ENCODE measurements at places on chromosomes 16 and 17.

GRCh38 chr17:80856863-80857755 is 134.5 kb upstream of the CHMP6 start:
- no peak for DNase-seq

DNA sequence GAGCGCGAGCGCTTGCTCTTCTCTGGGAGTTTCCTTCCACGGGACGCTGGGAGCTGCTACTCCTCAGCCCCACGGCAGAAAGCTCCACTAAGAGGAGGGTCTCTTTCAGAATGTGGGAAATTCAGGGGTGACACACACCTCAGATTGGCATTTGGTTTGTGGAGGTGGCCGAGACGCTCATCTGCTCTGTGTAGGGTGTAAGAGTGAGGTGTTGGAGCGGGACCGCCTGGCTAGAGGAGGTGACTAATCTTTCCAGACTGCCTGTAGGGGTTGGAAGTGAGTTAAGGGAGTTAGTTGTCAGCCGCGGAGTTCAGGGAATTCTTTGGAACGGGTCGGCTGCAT is 735 bp downstream of the PSMD11 start:
- DNase-seq: no peak

- DNase-seq: no peak
Measured at GRCh38 chr16:27441276-27441675, 39.3 kb downstream of the IL21R start.

GRCh38 chr17:40726919-40727318 is 23.4 kb upstream of the KRT24 start:
- no peak for DNase-seq

- DNase-seq: no peak
Measured at GRCh38 chr16:49724774-49725173, 131.1 kb downstream of the ZNF423 start.

DNA sequence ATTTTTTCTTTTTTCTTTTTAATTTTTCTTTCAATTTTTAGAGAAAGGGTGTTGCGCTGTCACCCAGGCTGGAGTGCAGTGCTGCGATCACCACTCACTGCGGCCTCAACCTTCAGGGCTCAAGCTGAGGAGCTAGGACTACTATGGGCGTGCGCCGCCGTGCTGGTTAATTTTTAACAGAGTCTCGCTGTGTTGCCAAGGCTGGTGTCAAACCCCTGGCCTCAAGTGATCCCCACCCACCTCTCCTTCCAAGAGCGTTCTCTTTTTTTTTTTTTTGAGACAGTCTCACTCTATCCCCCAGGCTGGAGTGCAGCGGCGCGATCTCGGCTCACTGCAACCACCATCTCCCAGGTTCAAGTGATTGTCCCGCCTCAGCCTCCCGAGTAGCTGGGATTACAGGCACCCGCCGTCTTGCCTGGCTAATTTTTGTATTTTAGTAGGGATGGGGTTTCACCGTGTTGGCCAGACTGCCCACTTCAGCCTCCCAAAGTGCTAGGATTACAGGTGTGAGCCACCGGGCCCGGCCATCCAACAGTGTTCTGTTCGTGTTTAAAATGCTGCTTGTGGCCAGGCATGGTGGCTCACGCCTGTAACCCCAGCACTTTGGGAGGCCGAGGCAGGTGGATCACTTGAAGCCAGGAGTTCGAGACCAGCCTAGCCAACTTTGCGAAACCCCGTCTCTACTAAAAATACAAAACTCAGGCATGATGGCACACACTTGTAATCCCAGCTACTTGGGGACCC is 14.5 kb upstream of the RPL13 start:
- no peak for DNase-seq

DNA sequence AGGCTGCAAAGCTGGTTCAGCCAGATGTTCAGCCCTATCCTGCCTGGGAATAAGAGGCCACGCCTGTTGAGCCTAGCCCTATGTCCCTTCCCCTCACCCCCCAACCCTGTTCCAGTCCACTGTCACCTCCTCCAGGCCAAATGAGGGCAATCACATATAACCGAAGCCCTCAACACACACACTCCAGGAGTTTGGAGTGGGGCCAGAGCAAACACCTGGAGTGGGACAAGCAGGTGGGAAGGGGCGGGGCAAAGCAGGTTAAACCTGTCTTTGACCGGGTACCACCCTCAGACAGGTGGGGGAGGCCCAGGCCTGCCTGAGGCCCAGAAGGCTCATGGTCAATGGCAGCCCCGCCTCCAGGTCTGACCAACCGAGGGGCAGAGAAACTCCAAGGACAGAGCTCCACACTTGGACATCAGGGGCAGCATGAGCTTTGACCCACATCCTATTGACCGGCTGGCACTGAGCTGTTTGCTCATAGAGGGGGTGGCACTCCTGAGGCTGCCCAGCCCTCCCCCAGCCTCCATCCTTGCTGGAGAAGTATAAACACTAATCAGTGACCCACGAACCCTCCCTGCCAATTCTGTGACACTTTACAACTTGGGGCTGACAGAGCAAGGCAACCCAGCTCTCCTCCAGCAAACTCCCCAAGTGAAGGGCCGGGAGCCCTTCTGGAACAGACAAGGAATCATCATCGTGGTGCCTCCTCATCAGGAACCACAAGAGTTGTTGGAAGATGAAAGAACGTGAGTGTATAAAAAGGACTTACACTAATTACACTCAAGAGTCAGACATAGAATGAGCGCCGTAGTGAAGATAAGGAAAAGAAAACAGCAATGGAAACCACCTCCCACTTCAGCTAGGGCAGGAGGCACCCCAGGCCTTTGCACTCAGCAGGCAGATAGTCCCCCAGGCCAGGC is 1.5 kb downstream of the ESRP2 start:
- DNase-seq: no peak

GRCh38 chr16:27945233-27945973 is 118.1 kb downstream of the GSG1L start:
- no peak for DNase-seq

DNA sequence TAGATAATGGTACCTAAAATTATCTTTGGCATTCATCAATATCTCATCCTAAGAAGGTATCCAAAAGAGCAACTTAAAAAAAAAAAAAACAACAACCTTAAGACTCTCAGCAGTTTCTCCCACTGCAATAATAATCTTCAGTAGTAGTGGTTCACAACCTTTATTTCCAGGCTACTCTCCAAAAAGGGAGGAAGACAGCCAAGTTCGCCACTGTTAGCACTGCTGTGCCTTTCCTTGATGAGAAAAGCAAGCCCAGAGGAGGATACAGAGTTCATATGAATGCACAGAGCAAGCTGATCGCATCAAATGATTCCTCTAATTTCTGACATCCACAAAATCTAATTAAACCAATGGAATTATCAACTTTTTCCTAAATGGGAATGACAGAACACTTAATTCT is 199.4 kb downstream of the AATF start:
- no peak for DNase-seq

DNA sequence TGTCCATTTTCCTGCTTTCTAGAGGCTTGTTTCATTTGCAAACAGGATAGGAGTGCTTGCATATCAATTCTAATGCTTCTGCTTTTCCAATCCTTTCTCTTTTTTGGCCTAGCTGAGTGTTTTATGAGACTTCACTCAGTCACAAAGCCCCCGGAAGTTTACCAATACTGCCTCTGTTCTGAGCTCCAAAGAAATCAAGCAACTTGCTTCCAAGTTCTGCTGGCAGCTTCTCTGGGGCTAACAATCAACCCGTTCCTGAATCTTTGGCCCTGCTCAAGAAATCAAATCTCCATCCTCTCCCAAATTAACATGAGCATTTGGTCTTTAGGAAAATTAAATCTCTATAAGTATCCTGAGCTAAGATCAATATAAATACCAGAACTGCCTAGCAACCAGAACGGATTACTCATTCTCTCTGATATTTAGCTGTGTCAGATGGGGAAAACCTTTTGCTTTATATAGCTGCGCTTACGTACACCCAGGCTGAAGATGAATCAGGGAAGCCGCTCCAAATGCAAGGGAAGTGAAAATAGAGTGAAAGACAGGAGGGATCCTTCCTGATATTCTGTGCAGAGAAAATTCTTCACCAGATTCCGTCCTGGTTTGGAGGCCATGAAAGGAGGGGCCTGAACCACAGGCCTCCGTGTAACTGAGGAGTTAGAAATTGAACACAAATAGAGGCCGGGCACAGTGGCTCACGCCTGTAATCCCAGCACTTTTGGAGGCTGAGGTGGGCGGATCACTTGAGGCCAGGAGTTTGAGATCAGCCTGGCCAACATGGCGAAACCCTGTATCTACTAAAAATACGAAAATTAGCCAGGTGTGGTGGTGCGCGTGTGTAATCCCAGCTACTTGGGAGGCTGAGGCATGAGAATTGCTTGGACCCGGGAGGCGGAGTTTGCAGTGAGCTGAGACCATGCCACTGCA is 23.3 kb upstream of the GRB2 start:
- no peak for DNase-seq

- DNase-seq: no peak
Measured at GRCh38 chr17:6254036-6254435, 180.9 kb downstream of the AIPL1 start.

DNA sequence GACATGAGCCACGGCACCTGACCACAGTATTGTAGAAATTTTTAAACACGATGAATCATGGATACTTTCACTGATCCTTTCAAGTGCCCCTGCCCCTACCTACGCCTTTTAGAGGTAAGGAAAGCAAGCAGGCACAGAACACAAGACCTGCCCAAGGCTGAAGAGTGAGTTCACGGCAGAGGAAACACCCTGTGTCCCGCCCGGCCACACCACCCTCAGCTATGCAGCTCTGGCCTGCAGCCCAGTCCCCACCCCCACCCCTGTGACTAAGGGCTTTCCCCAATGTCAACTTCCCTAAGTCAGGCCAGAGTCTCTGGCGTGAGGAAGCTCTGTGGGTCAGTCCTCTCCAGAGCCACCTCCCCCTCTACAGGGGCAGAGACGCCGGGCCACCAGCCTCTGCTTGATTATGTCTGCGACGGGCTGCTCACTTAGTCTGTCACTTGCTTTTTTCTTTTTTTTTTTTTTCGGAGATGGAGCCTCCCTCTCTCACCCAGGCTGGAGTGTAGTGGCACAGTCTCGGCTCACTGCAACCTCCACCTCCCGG is 8.4 kb downstream of the SLC16A5 start:
- no peak for DNase-seq

- DNase-seq: no peak
Measured at GRCh38 chr16:84082110-84082509, 34.6 kb downstream of the MBTPS1 start.

- DNase-seq: no peak
Measured at GRCh38 chr16:3488801-3489200, 6.5 kb downstream of the C16orf90 start.

DNA sequence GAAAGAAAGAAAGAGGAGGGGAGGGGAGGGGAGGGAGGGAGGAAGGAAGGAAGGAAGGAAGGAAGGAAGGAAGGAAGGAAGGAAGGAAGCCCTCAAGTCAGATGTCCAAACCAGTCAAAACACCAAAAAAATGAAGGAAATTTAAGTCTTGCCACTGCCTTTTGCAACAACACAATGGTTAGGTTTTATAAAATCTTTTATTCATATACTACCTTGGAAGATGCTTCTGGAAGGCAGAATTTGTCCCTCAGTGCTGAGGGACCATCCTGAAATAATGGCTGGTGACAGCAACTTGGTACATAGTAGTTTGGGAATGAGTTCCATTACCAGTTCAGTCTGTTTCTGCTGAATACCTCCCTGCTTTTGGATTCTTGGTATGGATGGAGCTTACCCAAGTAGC is 7.9 kb downstream of the APOH start:
- DNase-seq: no peak

DNA sequence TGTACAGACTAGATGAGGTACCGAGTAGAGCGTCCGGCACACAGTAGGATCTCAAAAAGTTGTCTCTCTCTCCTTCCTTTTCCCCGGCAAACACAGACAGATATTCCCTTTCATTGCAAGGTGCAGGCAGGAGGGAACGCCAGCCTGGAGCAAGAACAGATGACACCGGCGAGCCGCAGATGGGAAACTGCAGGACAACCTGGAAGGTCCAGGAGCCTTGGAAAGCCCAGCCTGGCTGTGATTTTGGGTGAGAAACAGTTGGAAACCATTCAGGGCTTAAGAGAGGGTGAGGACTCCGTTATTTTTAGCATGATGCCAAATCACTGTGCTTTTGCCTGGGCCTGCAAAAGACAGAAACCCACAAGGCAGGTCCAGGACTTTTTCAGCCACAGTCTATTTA is 7.3 kb downstream of the CDH11 start:
- DNase-seq: no peak

- DNase-seq: no peak
Measured at GRCh38 chr16:53704445-53704813, 473 bp downstream of the FTO start.

DNA sequence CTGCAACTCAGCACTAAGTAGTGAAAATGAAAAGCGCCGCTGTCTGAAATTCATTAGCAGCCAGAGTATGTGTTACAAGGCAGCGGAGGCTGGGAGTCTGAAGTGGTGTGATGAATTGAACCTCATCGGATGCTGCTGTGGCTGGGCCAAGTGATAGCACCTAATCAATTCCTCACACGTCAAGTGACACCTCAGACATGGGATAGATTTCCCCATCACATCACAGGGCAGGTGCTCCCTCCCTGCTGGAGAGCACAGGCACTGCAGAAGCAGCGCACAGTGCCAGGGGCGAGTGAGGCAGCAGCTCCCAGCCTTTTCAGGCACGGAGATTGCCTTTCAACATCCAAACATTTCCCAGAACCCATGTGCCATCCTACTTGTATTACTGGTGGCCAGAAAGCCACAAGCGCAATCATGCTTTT is 32.2 kb downstream of the DRC3 start:
- DNase-seq: no peak

- no peak for DNase-seq
Measured at GRCh38 chr16:46832757-46833459, 1.9 kb upstream of the C16orf87 start.

DNA sequence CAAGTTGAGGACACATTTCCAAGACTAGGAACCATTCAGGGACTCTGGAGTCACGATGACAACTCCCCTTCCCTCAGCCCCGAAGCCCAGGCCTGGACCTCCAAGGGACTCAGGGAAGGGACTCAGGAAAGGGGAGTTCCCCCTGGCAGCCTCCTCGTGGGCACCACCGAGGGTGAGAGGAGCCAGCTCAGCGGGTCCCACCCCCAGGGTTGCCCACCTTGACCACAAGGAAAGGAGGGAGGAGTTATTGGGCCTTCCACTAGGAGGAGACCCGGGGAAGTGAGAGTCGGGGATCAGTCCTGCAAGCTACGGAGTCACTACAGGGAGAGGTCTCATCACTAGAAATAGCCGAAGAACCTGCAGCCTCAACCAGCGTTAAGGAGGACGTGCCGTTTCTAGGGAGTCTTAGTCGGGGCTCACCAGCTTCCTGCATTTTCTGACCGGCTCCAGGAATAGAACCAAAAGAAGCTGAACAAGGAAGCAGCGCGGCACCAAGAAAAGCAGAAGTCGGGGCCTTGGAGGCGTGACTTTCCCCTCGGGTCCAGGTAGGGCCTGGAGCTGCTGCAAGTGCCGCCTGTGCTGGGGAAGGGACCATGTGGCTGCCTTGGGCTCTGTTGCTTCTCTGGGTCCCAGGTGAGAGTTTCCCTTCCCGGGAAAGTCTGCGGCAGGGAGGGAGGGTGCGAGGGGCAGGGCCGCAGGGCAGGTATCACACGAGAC is at the start of gene CD300A:
CD300A (plus strand) TSS at position 524 of the 717 bp plus-strand sequence; CDS start at position 594, 70 bp downstream.
- no peak for DNase-seq

- DNase-seq: no peak
Measured at GRCh38 chr17:73603971-73604370, 40.3 kb downstream of the SDK2 start.

All from T-helper 1 cell (primary cell).